Activated CD4-positive, alpha-beta T cell treated with anti-CD3 and anti-CD28 coated beads for 36 hours (primary cell): ENCODE measurements at places on chromosomes 11 and 22. TPM values are rescaled to one million over a fixed set of nuclear protein-coding genes. Genes with fewer than 3 reads are reported as not detected.

Gene RAPSN
- total RNA-seq: 0.21 TPM

DNA sequence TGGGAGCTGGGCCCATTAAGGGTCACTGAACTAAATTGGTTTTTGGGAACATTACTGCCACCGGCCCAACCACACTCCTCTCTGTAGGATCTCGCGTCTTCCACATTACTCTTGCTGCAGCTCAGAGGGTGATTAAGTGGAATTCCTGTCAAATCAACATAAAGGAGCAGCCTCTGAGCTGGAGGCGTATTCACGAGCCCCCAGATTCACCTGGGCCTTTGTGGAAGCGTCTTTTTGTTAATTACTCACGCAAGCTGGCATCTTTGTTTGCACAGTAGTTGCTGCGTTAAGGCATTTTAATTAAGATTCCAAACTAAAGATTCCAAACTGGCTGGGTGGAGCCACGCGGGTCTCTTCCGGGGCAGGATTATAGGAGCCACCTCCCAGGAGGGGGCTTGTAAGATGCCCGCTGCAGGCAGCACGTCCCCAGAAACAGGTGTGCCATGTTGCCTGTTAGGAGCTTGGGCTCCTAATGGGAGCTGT lies 21.5 kb upstream of the RFPL3 start:
- no peak for DNase-seq
- H3K4me3 ChIP-seq: no peak overlapping the region
- no peaks in the 10 kb centered on the region for H3K36me3 ChIP-seq
- no peaks in the 10 kb centered on the region for H3K4me1 ChIP-seq

Gene DDX17
- total RNA-seq: 259 TPM

DNA sequence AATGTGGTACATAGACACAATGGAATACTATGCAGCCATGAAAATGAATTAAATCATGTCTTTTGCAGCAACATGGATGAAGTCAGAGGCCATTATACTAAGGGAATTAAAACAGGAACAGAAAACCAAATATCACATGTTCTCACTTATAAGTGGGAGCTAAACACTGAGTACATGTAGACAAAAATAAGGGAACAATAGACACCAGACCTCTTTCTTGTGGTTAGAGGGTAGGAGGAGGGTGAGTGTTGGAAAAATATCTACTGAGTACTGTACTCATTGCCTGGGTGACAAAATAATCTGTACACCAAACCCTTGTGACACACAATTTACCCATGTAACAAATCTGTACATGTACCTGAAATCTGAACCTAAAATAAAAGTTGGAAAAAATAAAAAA lies 59.1 kb upstream of the ANO5 start:
- H3K36me3 ChIP-seq: no peaks in the 10 kb centered on the region
- H3K27ac ChIP-seq: no peak overlapping the region
- no peaks in the 10 kb centered on the region for H3K27me3 ChIP-seq
- no peak overlapping the region for H3K4me3 ChIP-seq

DNA sequence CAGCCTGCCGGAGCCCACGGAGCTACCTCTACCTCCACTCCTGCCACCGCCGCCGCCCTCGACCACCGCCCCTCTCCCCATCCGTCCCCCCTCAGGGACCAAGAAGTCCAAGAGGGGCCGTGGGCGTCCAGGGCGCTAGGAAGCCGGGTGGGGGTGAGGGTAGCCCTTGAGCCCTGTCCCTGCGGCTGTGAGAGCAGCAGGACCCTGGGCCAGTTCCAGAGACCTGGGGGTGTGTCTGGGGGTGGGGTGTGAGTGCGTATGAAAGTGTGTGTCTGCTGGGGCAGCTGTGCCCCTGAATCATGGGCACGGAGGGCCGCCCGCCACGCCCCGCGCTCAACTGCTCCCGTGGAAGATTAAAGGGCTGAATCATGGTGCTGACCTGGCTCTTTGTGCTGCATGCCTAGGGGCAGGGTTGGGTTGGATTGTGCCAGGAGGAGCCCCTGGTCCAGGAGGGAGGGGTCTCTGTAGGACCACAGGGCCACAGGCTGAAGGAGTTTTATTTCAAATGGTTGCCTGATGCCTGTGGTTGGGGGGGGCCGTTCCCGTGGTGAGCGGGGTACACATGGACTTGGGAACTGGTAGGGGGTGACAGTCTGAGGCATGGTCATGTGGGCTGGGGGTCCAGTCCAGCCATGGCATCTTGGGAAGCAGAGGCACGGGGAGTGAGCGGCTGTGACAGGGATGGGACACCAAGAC lies 2.3 kb downstream of the PTPRCAP start:
- peak overlapping the region; percentile 93 for H3K27ac ChIP-seq
- H3K4me1 ChIP-seq: peaks cover 55% of the 10 kb centered on the region
- DNase-seq: peak; percentile 56
- peak overlapping the region; percentile 84 for H3K4me3 ChIP-seq
- no peaks in the 10 kb centered on the region for H3K27me3 ChIP-seq
